ENCODE measurements at places on chromosomes 6 and 20.

- DNase-seq = no peak
Observed at GRCh38 chr6:44549516-44549915, 162.0 kb downstream of the CDC5L start.

DNA sequence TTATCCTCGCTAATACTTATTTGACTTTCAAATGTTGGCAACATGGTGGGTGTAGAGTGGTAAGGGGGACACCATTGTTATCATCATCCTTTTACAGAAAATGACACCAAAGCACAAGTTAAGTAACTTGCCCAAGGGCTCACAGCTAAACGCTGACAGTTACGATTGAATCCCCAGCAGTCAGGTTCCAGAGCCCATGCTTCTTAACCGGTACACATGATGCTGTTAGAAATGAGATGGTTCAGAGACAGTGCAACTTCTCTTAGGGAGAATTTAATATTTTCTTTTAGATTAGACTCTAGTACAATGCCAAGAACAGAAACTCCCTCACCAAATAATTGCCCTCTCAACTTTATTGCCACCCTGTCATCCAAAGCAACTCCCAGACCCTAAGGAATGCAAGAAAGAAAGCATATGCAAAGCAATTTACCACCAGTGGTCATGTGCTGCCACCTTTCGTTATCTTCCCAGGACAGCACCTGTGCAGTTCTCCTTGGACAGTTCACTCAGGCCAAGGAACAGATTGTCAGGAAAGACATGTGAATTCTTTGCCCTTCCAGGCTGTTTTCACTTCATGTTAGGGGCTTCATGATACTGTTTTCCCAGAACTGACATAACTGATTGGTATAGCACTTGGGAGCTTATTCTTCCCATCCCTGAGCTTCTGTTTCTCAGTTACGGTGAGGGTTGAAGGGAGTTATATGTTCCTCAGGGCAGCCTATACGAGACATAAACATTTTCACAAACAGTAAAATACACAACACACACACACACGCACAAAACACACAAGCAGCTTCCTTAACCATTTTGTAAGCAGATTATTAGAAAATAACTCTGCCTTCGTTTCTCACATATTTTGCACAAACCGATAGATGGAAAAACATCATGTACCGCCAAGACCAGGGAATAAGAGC lies 5.1 kb downstream of the HLA-DMA start:
- DNase-seq = no peak

- no peak for DNase-seq
Observed at GRCh38 chr20:45305262-45305661, 1.4 kb upstream of the RBPJL start.

DNA sequence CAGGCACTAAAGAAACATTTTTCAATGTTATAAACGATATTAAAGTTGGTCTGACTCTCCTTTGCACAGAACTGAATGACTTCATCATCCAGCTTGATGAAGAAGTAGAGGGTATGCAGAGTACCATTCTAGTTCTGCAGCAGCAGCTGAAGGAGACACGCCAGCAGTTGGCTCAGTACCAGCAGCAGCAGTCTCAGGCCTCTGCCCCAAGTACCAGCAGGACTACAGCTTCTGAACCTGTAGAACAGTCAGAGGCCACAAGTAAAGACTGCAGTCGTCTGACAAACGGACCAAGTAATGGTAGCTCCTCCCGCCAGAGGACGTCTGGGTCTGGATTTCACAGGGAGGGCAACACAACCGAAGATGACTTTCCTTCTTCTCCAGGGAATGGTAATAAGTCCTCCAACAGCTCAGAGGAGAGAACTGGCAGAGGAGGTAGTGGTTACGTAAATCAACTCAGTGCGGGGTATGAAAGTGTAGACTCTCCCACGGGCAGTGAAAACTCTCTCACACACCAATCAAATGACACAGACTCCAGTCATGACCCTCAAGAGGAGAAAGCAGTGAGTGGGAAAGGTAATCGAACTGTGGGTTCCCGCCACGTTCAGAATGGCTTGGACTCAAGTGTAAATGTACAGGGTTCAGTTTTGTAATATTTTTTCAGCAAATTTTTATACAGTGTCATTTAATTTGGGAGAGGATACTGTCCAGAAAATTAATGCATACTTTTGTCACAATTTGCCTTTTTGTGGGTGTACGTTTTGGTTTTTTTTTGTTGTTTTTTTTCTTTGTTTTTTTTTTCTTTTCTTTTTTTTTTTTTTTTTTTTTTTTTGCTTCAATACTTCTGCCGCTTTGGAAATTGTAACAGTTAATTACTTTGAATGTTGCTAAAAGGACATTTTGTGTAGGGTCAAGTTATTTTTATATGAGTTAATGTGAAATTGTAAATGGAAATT lies 6.6 kb upstream of the ACAT2 start:
- DNase-seq = no peak

- DNase-seq = no peak
Observed at GRCh38 chr6:166691199-166691598, 64.1 kb upstream of the RPS6KA2 start.

GRCh38 chr6:127618729-127619128 lies 41.8 kb downstream of the C6orf58 start:
- DNase-seq = no peak

GRCh38 chr20:64277571-64278316 lies 22.2 kb downstream of the PCMTD2 start:
- no peak for DNase-seq

- DNase-seq = no peak
Observed at GRCh38 chr6:160692369-160692959, 9.6 kb upstream of the PLG start.

Measured in GM04503 (cell line).